ENCODE measurements at places on chromosomes 1 and 21. TPM values are rescaled to one million over a fixed set of nuclear protein-coding genes. Genes with fewer than 3 reads are reported as not detected.

FHAD1 gene
- not detected for total RNA-seq

F3 gene
- 2.0 TPM for total RNA-seq

AIM2 gene
- 0.23 TPM for total RNA-seq

ATP8B2 gene
- total RNA-seq = 4.4 TPM

C4BPA gene
- 792 TPM for total RNA-seq

GCSAML gene
- not detected for total RNA-seq

SLC5A3 gene
- 9.1 TPM for total RNA-seq

SLC6A17 gene
- not detected for total RNA-seq

PTPRU gene
- 19.5 TPM for total RNA-seq

KCNJ15 gene
- 1.8 TPM for total RNA-seq
